ENCODE measurements at places on chromosomes 12 and 14. TPM values are rescaled to one million over a fixed set of nuclear protein-coding genes. Genes with fewer than 3 reads are reported as not detected.

DNA sequence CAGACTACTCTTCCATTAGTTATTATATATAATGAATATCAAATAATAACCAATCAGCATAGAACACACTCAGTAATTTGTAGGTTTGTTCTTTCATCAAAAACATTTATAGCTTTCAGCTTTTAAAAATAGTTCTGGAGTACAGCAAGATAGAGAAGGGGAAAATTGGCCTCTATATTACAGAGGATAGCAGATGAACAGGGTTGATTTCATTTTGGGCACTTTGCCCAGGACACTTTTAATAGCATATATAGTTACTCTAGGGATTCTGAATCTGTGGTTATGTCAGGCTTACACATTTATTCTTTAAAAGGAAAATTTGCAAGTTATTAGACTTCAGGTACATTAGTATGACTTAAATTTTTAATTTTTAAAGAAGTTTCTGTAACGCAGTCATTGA lies 52.6 kb downstream of the IFT81 start:
- peak; percentile 94 for DNase-seq

GPR84 gene
- 0.30 TPM for polyA plus RNA-seq

CCDC91 gene
- polyA plus RNA-seq, result 21.0 TPM

DNA sequence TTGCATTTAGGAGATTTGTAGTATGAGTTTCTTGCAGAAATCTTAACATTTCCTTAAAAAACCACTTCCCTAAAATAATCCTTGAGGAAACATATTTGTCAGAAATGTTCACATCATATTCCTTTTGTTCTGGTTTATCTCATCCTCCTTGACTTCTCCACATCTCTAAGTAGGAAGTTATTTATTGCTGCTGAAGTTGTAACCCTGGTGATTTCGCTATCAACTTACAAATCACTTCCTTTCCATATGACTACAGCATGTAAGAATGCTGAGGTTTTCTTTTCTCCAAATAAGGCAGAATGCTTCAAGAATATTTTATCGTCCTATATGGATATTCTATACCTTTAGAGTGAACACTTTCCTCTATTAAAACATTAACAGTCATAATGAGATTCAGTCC lies 751.7 kb downstream of the NRXN3 start:
- DNase-seq, result peak; percentile 64

RNFT2 gene
- 1.7 TPM for polyA plus RNA-seq

- DNase-seq, result no peak
These were observed 145.3 kb downstream of the NTF3 start for GRCh38 chr12:5577211-5577612.

- DNase-seq, result no peak
These were observed 319.7 kb downstream of the MED13L start for GRCh38 chr12:115957686-115958290.

DNA sequence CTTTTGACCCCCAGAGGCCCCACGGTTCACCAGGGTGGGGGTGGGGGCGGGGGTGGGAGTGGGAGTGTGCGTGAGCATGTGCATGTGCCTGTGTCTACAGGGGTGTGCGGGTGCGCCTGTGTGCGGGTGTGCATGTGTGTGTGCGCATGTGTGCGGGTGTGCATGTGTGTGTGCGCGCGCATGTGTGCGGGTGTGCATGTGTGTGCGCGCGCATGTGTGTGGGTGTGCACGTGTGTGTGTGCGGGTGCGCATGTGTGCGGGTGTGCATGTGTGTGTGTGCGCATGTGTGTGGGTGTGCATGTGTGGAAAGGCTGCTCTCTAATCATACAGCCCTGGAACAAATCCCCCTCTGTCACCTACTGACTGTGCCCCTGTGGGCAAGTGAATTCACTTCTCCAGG lies 38.8 kb downstream of the RFLNA start:
- DNase-seq, result no peak

DNA sequence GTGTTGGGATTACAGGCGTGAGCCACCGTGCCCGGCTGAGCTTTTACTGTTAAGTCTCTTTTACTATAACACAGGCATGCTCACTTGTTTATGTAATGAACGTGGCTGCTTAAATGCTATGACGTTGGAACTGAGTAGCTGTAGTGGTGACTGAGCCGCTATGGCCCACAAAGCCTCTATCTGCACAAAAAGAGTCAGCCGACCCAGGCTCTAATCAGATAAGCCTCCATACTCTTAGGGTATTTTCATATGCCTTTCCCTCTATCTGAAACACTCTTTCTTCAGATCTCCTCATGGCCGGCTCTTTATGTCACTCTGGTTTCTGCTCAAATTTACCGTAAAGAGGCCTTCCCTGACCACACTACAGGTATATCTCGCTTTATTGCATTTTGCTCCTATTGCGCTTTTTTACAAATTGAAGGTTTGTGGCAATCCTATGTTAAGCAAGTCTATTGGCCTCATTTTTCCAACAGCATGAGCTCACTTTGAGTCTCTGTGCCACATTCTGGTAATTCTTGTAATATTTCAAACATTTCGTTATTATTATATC lies 8.0 kb downstream of the SLC2A14 start:
- no peak for DNase-seq

GRCh38 chr12:111193496-111193895 lies 175.4 kb downstream of the PHETA1 start:
- DNase-seq, result no peak

RAB2B gene
- polyA plus RNA-seq, result 23.1 TPM

GRCh38 chr12:26116829-26117715 lies 7.8 kb downstream of the BHLHE41 start:
- DNase-seq, result no peak

DNA sequence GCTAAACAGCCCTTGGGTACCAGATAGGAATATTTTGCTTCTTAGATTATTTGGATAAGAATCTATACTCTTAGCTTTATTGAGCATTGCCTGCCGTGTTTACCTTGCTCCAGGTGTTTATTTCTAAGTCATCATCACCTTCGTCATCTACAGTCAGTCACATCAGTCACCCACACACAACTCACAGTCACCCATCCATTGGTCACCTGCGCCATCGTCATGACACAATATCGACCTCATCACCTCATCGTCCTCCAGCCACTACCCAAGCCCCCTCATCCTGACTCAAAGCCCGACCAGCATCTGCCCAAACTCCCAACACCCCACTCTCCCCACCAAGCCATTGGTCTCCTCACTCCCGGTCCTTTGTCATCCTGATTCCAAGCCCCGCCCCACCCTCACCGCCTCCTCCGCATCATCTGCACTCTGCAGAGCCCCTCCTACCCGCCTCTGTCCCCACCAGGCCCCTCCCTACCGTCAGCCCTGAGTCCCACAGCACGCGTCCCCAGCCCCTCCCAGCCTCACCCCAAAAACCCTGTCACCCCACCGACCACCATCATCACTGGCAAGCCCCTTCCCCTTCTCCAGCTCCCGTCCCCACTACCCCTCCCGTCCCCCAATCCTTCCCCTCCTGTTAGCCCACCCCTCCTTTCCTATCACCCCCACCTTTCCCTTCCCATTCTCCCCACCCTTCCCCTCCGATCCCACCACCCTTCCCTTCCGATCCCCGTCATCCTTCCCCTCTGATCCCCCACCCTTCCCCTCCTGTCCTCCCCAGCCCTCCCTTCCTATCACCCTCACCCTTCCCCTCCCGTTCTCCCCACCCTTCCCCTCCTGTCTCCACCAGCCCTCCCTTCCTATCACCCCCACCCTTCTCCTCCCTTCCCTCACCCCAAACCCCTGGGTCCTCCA lies 9.8 kb downstream of the DLK1 start:
- DNase-seq, result no peak

DNA sequence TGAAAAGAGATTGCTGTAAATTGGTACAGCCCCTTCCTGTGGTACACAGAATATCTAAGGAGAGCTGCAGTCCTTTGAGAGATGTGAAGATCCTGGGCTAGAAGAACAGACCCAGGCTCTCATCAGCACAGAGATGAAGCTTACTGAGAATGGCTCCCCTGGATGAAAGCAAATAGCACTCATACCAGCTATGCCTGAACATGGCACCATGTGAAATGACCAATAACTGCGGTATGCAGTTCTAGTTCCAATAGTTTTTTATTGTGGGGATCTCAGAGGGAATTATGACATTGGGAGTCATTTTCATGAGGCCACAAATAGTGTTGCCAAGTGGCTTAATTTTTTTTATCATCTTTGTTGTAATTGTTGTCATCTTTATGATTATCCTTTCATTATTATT lies 15.4 kb upstream of the TRHDE start:
- DNase-seq, result no peak

- DNase-seq, result no peak
These were observed 20.4 kb upstream of the AMIGO2 start for GRCh38 chr12:47100160-47100559.

DNA sequence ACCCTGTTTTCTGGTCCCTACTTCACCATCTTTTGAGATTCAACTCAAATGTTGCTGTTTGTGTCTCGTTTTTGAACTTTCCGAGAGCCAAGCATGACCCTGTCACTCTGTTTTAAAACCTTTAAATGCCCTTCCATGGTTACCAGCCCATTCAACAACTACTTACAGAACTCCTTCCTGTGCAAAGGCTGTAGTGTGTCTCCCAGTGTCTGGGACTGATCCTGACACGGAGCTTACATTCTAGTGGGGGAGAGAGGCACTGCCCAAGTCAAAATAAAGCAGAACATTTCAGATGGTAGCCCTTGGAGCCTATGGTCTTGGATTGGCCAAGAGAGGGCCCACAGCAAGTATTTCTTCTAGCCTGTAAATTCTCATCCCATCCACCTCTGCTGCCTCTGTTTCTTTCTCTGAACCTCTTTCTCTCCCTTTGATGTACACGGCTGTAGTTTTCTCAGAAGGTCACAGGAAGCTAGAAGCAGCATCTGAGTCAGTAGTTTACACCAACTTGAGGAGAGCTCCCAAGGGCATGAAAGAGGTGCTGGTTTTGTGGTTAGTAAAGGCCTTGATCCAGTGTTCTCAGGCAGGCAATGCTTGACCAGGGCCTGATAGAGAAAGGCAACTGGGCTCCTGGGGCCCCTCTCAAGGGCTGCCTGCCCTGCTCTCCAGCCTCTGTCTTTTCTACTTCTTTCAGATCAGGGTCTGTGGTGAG lies 42.3 kb upstream of the SLC24A4 start:
- DNase-seq, result no peak

GRCh38 chr12:112463478-112463877 lies 44.7 kb downstream of the PTPN11 start:
- DNase-seq, result no peak

ANKRD33 gene
- polyA plus RNA-seq, result not detected

DNA sequence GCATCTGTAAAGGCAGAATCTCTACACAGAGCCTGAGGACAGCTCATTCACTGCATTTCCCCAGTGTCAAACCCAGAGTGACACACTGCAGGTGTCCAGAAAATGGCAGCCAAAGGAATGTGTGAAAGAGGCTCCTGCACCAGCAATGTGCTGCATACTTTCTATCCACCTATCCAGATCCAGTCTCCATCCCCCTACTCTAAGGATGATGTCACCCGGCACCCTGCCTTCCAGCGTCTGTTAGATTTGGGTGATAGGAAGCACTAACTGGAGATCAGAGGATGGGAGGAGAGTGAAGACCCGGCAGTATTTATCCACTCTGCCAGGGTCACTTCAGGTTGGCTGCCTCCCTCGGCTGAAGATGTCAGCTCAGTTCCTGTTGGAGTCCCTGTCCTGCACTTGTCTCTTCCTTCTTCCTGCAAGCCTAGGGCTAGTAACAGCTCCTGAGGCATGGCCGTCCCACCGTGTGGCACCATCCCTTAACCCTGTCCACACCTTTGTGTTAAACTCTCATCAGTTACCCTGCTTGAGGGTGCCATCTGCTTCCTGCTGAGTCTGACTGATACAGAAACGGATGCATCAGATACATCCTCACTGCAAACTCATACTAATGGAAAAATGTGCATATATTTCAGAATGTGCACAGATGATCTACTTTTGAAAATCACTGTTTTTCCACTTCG lies 13.0 kb upstream of the GPR68 start:
- no peak for DNase-seq

DNA sequence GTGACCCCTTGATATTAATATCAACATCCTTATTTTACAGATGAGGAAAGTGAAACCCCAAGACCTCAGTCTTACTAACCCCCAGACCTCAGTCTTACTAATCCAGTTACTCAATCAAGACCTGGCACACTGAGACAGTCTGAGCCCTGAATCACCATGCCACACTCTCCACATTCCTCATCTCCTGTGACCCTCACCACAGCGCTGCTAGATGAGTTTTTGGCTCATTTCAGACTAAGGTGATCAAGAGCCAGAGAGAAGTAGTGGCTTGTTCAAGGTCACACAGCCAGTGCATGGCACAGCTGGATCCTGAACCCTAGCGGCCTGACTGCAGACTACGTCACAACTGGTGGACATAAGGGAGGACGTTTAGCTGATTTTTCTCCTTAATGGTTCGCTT lies 579.2 kb downstream of the BCL11B start:
- DNase-seq, result no peak

GRCh38 chr14:29925101-29925722 lies 2.4 kb downstream of the PRKD1 start:
- DNase-seq, result no peak

GRCh38 chr12:12823300-12823699 lies 10.2 kb downstream of the DDX47 start:
- DNase-seq, result no peak

DNA sequence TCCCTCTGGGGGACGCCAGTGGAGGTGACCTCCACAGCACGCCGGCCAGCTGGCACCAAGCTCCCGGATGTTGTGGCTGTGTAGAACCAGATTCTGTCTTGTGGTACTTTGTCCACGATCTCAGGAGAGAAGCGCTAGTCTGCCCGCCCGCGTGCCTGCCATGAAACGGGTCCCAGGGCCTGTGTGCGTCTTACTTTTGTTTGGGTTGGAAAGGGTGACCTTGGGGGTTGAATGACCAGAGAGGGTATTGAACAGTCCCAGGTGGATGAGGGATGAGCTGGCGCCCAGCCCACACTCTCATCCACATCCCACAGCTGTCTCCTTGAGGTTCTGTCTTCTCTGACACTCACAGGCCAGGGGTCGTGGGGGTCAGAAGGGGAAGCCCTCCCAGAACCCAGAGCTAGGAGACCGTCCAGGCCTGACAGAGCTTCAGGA lies 78.3 kb downstream of the WDR20 start:
- DNase-seq, result no peak

DNA sequence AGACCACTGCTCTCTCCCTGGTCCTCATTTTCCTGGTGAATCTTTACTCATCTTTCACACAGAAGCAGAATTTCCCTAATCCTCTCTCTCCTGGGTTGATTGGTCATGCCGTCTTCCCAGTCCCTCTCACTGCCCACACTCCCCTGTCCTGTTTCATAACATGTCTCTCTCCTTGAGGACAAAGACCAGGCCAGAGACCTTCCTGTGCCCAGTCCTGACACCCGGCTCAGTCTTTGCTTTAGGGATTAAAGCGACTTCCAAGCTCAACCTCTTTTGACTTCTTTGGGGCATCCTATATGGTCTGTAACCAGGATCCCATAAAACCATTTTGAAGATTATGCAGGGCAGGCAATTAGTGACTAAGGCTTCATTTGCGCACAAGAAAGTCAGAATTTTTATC lies 105.5 kb downstream of the BCL11B start:
- no peak for DNase-seq

GRCh38 chr14:68245146-68246073 lies 425.8 kb downstream of the RAD51B start:
- DNase-seq, result peak; percentile 91

DYRK4 gene
- polyA plus RNA-seq, result 20.0 TPM

DNA sequence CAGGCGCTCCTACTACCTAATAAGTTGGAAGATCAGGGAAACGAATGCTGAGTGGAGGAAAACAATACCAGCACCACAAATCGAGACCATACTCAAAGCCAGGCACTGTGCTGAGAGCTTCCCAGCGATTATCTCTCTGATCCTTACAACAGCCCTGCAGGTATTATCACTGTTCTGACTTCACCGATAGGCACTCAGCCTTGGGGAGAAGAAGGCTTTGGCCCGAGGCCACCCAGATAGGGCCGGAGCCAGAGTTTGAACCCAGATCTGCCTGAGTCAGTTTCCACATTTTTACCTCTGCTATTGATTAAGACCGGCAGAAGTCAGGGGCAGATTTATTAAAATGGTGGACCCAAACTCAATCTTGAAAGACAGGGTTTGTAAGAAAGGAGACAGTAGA lies 4.9 kb downstream of the SVOP start:
- no peak for DNase-seq

Measured in muscle of back (tissue), 13 donors.